ENCODE measurements at places on chromosomes 12 and 14.

GRCh38 chr12:46126050-46126727, 135.8 kb upstream of the SCAF11 start:
- no peak for DNase-seq

GRCh38 chr14:32044454-32044853, 32.6 kb upstream of the ARHGAP5 start:
- DNase-seq = no peak

- no peak for DNase-seq
Observed at GRCh38 chr14:51933191-51933590, 56.2 kb upstream of the RTRAF start.

DNA sequence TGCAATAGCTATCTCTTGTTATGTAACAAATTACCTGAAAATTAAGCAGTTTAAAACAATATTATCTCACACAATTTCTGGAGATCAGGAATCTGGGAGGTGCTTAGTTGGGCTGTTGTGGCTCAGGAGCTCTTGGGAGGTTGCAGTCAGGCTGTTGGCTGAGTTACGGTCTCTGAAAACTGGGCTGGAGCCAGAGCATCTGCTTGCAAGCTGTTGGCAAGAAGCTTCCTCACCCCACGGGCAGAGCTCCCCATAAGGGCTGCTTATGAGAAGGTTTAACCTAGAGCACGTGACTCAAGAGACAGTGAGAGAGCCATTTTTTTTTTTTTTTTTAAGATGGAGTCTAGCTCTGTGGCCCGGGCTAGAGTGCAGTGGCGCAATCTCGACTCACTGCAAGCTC, 346.8 kb downstream of the ATP23 start:
- no peak for DNase-seq

GRCh38 chr14:73903028-73903427, 16.4 kb downstream of the ZNF410 start:
- no peak for DNase-seq

- no peak for DNase-seq
Observed at GRCh38 chr12:41074473-41074769, 113.7 kb upstream of the PDZRN4 start.

All from T-helper 1 cell (primary cell).